ENCODE measurements at places on chromosomes 3 and 15. TPM values are rescaled to one million over a fixed set of nuclear protein-coding genes. Genes with fewer than 3 reads are reported as not detected.

DNA sequence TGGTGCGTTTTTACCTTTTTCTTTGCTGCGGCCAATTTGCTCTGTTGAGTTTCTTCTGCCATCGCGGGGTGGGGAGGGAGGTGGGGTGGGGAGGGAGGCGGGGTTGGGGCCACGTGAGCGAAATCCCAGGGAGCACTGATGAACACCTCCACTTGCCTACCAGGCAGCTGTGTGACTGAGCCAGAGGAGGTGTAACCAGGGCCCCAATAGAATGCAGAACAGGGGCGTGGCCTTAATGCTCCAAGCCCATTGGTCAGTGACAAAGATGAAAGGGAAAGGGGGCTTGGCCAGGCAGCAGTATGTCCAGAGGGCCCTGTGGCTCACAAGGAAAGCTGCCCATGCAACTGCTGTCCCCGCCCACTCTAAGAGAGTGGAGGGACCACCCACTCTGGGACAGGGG is 21.4 kb upstream of the OR4F6 start:
- H3K4me3 ChIP-seq, result no peak overlapping the region
- H3K27ac ChIP-seq, result no peak overlapping the region
- no peak for DNase-seq
- no peaks in the 10 kb centered on the region for H3K4me1 ChIP-seq
- H3K36me3 ChIP-seq, result no peaks in the 10 kb centered on the region

PCBP4 gene
- total RNA-seq, result 4.0 TPM

DNA sequence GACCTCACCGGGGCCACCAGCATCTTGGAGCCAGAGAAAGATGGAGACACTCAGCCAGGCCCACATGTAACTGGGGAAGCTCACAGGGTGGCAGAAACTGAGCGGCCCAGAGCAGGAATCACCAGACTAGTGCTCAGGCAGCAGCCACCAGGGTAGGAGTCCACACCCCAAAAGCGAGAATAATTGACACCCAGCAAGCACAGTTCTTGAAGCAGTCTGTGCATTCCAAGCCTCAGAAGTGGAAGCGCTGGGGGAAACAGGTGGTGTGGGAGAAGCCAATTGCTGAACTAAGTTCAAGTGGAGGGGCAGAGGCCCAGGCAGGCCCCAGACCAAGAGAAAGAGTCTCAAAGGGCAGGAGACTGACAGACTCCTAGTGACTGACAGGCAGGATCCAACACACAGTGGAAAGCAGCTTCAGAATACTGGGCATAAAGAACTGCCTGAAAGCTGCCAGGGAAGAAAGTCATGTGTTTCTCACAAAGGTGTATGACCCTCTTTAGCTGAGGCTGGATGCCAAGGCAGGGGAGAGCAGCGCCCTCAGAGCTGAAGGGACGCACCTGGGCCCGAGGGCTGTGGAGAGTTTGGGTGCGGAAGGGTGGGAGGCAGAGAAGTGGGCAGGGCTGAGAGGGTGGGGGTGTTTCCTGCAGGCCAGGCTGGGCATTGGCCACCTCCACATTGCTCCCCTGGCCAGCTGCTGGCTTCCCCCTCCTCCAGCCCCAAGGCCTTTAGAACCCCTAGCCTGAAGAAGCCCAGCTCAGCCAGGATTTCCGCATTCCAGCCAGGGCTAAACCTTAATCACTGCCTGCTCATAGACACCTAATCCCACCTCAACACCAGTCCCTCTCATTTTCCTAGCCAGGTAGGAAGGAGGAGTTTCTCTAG is 7.7 kb downstream of the NT5DC2 start:
- no peaks in the 10 kb centered on the region for H3K27me3 ChIP-seq
- H3K4me3 ChIP-seq, result no peak overlapping the region
- H3K27ac ChIP-seq, result peak overlapping the region; percentile 47

DNA sequence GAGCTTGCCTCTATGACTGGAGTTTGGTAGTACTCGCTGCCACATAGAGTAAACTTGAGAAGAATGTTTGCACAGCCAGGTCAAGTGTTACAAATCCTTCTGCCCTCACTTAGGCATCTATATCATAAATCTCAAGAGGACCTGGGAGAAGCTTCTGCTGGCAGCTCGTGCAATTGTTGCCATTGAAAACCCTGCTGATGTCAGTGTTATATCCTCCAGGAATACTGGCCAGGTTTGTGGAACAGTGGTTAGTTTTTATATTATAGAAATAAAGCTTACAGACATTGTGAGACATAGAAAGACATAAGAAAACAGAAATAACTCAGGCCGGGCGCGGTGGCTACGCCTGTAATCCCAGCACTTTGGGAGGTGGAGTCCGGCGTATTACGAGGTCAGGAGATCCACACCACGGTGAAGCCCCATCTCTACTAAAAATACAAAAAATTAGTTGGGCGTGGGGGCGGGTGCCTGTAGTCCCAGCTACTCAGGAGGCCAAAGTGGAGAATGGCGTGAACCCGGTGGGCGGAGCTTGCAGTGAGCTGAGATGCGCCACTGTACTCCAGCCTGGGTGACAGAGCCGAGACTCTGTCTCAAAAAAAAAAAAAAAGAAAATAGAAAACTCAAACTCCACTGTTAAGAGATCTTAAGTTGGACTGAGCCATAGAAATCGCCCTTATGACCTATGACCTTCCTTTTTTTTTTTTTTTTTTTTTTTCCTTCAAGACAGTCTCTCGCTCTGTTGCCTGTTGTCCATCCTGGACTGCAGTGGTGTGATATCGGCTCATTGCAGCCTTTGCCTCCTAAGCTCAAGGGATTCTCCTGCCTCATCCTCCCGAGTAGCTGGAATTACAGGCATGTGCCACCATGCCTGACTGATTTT is 2.2 kb downstream of the RPSA start:
- H3K27me3 ChIP-seq, result no peaks in the 10 kb centered on the region
- peaks cover 9% of the 10 kb centered on the region for H3K4me1 ChIP-seq
- no peak overlapping the region for H3K27ac ChIP-seq
- DNase-seq, result no peak

CD200R1 gene
- 0.84 TPM for total RNA-seq

- H3K36me3 ChIP-seq, result no peaks in the 10 kb centered on the region
- H3K4me3 ChIP-seq, result no peak overlapping the region
- no peaks in the 10 kb centered on the region for H3K4me1 ChIP-seq
- no peak overlapping the region for H3K27ac ChIP-seq
- H3K27me3 ChIP-seq, result no peaks in the 10 kb centered on the region
- no peak for DNase-seq
These were observed 110.7 kb upstream of the CNTN4 start for GRCh38 chr3:1987980-1988379.

- H3K27me3 ChIP-seq, result no peaks in the 10 kb centered on the region
- DNase-seq, result no peak
- H3K27ac ChIP-seq, result peak overlapping the region; percentile 66
- H3K36me3 ChIP-seq, result no peaks in the 10 kb centered on the region
- H3K4me3 ChIP-seq, result no peak overlapping the region
These were observed 323.3 kb upstream of the TLE3 start for GRCh38 chr15:70420948-70421482.

DNA sequence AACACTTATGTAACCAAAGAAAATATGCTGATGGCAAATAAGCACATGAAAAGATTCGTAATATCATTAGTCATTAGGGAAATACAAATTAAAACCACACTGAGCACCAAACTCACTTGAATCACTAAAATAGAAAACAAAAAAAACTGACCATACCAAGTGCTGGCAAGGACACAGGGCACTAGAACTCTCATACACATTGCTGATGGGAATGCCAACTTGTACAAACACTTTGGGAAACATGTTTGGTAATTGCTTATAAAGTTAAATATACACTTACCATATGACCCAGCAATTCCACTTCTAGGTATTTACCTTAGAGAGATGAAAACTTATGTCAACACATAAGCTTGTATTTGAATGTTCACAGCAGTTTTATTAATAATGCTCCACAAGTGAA is 95.5 kb downstream of the TFDP2 start:
- no peak overlapping the region for H3K27ac ChIP-seq
- no peaks in the 10 kb centered on the region for H3K27me3 ChIP-seq
- no peaks in the 10 kb centered on the region for H3K36me3 ChIP-seq
- no peak for DNase-seq
- H3K4me3 ChIP-seq, result no peak overlapping the region
- no peaks in the 10 kb centered on the region for H3K4me1 ChIP-seq

GRCh38 chr3:197296545-197296944 is 1.9 kb downstream of the DLG1 start:
- H3K4me1 ChIP-seq, result peaks cover 35% of the 10 kb centered on the region
- H3K27ac ChIP-seq, result peak overlapping the region; percentile 94
- peak overlapping the region; percentile 68 for H3K4me3 ChIP-seq
- H3K27me3 ChIP-seq, result no peaks in the 10 kb centered on the region

- H3K4me3 ChIP-seq, result no peak overlapping the region
- H3K27me3 ChIP-seq, result no peaks in the 10 kb centered on the region
- H3K36me3 ChIP-seq, result no peaks in the 10 kb centered on the region
- no peak overlapping the region for H3K27ac ChIP-seq
- DNase-seq, result no peak
- H3K4me1 ChIP-seq, result no peaks in the 10 kb centered on the region
These were observed 99.6 kb downstream of the FAM43A start for GRCh38 chr3:194785315-194785714.

- H3K36me3 ChIP-seq, result no peaks in the 10 kb centered on the region
- DNase-seq, result no peak
- H3K4me3 ChIP-seq, result no peak overlapping the region
- H3K27ac ChIP-seq, result no peak overlapping the region
These were observed 56.6 kb upstream of the ZPLD1 start for GRCh38 chr3:102378216-102378615.

DNA sequence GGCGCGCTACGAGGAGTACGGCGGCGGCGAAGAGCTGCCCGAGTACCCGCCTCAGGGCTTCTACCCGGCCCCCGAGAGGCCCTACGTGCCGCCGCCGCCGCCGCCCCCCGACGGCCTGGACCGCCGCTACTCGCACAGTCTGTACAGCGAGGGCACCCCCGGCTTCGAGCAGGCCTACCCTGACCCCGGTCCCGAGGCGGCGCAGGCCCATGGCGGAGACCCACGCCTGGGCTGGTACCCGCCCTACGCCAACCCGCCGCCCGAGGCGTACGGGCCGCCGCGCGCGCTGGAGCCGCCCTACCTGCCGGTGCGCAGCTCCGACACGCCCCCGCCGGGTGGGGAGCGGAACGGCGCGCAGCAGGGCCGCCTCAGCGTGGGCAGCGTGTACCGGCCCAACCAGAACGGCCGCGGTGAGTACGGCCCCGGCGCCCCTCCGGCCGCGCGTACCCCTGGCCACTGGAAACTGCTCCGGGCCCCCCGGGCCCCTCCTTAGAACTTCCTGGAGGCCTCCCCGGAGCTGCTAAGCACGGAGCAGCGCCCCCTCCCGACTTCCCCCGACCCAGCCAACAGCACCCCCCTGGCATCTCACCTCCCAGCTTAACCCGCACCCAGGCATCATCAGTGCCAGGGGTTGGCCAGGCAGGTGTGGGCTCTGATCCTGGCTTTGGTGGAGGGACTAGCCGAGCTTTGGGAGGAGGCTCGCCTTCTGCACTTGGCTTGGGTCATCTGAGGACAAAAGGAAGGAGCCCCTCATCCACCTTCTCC is 1.4 kb downstream of the LOXL1 start:
- no peaks in the 10 kb centered on the region for H3K27me3 ChIP-seq
- H3K4me1 ChIP-seq, result peaks cover 3% of the 10 kb centered on the region
- H3K36me3 ChIP-seq, result no peaks in the 10 kb centered on the region
- H3K4me3 ChIP-seq, result peak overlapping the region; percentile 47
- DNase-seq, result no peak

- no peak overlapping the region for H3K4me3 ChIP-seq
- DNase-seq, result no peak
- H3K27me3 ChIP-seq, result no peaks in the 10 kb centered on the region
- H3K36me3 ChIP-seq, result peaks cover 50% of the 10 kb centered on the region
- H3K4me1 ChIP-seq, result peaks cover 34% of the 10 kb centered on the region
These were observed 14.9 kb downstream of the AMOTL2 start for GRCh38 chr3:134359121-134360010.

GRCh38 chr15:69344238-69344637 is 45.5 kb downstream of the PAQR5 start:
- no peak overlapping the region for H3K27ac ChIP-seq
- H3K4me3 ChIP-seq, result no peak overlapping the region
- no peaks in the 10 kb centered on the region for H3K4me1 ChIP-seq
- H3K27me3 ChIP-seq, result no peaks in the 10 kb centered on the region
- H3K36me3 ChIP-seq, result no peaks in the 10 kb centered on the region
- no peak for DNase-seq

DNA sequence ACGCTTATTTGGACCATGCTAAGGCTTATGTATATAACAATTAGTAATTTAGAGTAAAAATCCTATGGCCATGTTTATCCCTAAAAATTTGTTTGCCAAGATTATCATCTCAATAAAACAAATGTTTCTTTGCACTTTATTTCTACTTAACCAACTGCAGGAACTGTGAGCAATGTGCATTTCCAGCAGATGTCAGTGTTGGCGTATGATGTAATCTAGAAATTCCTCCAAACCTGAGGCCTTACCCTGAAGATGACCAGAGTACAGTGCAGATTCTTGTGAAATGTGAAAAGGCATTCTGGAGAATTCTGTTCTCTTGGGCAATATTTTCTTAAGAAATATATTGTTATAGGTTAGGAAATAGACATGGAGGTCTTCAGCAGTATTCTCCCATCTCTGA is 205.9 kb downstream of the MBNL1 start:
- H3K27me3 ChIP-seq, result no peaks in the 10 kb centered on the region
- no peaks in the 10 kb centered on the region for H3K36me3 ChIP-seq
- DNase-seq, result no peak
- H3K4me3 ChIP-seq, result no peak overlapping the region
- H3K4me1 ChIP-seq, result no peaks in the 10 kb centered on the region

GRCh38 chr3:14949126-14949525 is 1.7 kb downstream of the NR2C2 start:
- no peak for DNase-seq
- no peak overlapping the region for H3K27ac ChIP-seq
- no peaks in the 10 kb centered on the region for H3K27me3 ChIP-seq
- H3K4me3 ChIP-seq, result peak overlapping the region; percentile 44

CCR9 gene
- not detected for total RNA-seq

GRCh38 chr15:90749754-90750153 is 32.6 kb downstream of the BLM start:
- no peaks in the 10 kb centered on the region for H3K27me3 ChIP-seq
- no peak overlapping the region for H3K4me3 ChIP-seq
- H3K4me1 ChIP-seq, result peaks cover 7% of the 10 kb centered on the region
- DNase-seq, result no peak
- no peak overlapping the region for H3K27ac ChIP-seq
- no peaks in the 10 kb centered on the region for H3K36me3 ChIP-seq

CRABP1 gene
- total RNA-seq, result not detected

GRCh38 chr3:9932843-9933560 is 632 bp upstream of the CRELD1 start:
- H3K27me3 ChIP-seq, result no peaks in the 10 kb centered on the region
- peak; percentile 80 for DNase-seq
- peaks cover 40% of the 10 kb centered on the region for H3K36me3 ChIP-seq
- H3K4me3 ChIP-seq, result peak overlapping the region; percentile 69

GRCh38 chr15:90529371-90530249 is at the start of gene CRTC3:
Gene CRTC3 (plus strand): TSS chr15:90529923. CDS start chr15:90530072, 149 bp downstream.
- DNase-seq, result peak; percentile 63
- H3K4me1 ChIP-seq, result no peaks in the 10 kb centered on the region
- H3K27me3 ChIP-seq, result no peaks in the 10 kb centered on the region
- peak within 1 kb of the TSS; percentile 89 for H3K4me3 ChIP-seq
- H3K36me3 ChIP-seq, result no peaks in the 10 kb centered on the region

MAGI1 gene
- 68.8 TPM for total RNA-seq
